Pancreas (tissue), 10 donors: ENCODE measurements at places on chromosomes 13 and 19. TPM values are rescaled to one million over a fixed set of nuclear protein-coding genes. Genes with fewer than 3 reads are reported as not detected.
A peak's percentile ranks its signal among the peaks of the same experiment; 100 is the strongest.

- no peak for DNase-seq
Observed at GRCh38 chr19:5294403-5295160, 46.0 kb downstream of the PTPRS start.

The THSD1 gene
- total RNA-seq = 0.41 TPM

DNA sequence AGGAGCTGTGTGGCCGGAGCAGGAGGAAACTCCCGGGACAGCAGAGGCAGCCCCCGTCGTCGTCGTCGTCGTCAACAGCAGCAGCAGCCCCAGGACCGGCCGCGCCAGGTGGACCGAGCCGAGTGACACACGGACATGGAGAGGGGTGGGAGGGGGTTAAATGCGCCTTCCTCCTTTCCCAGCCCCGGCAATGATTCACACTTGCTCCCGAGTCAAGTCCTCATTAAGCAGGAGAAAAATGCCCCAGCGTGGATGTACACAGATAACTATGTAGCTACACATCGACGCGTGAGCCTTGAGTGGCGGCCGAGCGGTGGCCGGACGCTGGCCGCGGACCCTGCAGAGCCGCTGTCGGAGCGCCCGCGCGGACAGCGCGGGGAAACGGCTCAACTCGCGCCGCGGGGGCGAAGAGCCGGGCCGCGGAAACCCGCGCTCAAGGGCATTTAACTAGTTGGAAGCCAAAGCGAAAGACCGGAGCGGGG lies 645 bp downstream of the UBL3 start:
- peak; percentile 75 for DNase-seq

The PROZ gene
- not detected for total RNA-seq

The CYP4F11 gene
- 1.9 TPM for total RNA-seq

The SLC6A16 gene
- 4.1 TPM for total RNA-seq

DNA sequence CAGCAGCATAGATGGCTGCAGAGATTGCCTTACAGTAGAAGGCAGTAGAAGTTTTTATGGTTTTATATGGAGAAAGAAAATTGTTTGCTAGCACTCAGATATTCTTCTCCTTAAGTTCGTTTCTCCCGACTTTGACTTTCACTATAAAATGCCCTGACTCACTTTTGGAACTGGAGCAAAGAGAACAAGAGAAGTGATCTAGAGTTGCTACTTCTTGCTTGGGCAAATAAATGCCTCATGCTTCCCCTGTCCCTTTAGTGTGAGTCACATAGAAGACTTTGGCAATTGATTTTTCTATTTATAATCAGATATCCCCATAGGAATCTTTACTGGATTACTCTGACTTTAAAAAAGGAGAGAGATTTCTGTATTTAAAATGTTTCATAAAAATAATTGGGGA lies 46.9 kb downstream of the ITGBL1 start:
- no peak for DNase-seq

The C19orf44 gene
- 3.0 TPM for total RNA-seq

The ITM2B gene
- total RNA-seq = 154 TPM

- no peak for DNase-seq
Observed at GRCh38 chr13:79541426-79542049, 60.6 kb downstream of the NDFIP2 start.

- DNase-seq = no peak
Observed at GRCh38 chr13:50228527-50228926, 213.3 kb downstream of the KCNRG start.
